ENCODE measurements at places on chromosomes 2 and 18.

- DNase-seq: no peak
Measured at GRCh38 chr2:157321466-157321865, 4.2 kb downstream of the ERMN start.

GRCh38 chr2:216315802-216316603, 56.3 kb downstream of the MARCHF4 start:
- DNase-seq: no peak

DNA sequence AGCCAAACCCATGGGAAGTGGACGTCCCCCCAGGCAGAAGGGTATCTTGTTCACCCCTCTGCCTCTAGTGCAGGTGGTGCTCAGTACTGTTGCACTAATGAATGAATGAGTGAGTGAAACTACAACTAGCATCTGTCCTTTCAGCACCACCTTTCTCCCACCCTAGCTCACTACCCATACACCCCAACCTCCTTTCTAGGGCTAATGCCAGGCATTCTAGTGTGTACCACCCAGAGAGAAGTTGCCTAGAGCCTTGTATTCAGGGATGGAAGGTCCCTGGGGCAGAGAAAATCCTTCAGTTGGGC, 22.5 kb downstream of the CCT7 start:
- no peak for DNase-seq

DNA sequence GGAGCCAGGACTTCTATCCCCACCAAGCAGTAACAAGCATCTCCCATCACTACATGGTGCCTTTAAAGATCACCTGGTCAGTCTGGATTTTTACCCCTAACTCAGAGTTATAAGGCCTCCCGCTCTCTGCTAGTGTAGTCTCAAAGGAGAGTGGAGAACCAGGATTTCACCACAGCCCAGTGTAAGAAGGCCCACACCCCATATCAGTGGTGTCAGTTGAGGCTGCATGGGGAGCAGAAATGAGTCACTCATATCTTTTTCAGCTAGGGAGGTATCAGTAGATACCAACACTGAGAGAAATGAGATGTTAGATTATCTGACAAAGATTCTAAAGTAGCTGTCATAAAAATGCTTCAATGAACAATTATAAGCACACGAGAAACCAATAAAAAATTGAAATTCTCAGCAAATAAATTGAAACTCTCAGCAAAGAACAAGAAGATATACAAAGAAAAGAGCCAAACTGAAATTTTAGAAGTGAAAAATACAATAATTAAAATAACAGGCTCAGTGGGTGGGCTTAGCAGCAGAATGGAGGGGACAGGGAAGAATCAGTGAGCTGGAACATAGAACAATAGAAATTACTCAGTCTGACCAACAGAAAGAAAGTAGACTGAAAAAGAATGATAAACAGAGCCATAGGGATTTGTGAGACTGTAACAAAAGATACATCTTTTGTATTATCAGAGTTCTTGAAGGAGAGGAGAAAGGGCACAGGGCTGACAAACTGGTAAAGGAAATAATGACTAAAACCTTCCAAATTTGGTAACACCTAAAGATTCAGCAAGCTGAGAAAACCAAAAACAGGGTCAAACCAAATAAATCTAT, 257.7 kb downstream of the ANAPC1 start:
- no peak for DNase-seq

DNA sequence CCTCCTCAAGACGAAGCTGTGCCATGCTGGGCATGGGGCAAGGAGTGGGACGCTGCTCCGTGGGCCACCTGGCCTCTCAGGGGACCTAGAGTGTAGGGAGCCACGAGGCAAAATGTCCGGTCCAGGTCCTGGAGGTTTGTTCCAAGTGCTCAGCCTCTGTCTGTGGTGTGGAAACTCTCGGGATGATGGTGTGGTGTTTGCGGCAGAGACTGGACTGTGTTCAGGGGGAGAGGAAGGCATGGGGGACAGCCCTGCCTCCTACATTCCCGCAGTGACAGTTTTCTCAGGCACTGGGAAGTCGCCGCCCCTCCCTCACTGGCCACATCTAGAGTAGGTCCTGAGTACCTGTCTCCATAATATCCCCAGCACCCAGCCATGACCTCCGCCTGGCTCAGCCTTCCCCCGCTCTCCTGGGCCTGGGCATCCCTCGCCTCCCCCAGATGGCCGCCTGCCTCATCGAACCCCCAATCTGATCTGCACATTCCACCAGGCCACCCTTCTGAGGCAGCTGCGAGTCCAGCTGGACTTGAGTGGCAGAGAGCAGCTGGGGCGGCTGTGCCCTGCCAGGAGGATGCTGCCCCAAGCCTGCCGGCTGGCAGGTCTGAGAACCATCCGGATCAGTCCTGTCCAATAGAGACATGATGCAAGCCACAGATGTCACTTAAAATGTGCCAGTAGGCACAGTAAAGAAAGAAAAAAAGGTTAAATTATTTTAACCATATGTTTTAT, 6.2 kb downstream of the KCNIP3 start:
- no peak for DNase-seq

DNA sequence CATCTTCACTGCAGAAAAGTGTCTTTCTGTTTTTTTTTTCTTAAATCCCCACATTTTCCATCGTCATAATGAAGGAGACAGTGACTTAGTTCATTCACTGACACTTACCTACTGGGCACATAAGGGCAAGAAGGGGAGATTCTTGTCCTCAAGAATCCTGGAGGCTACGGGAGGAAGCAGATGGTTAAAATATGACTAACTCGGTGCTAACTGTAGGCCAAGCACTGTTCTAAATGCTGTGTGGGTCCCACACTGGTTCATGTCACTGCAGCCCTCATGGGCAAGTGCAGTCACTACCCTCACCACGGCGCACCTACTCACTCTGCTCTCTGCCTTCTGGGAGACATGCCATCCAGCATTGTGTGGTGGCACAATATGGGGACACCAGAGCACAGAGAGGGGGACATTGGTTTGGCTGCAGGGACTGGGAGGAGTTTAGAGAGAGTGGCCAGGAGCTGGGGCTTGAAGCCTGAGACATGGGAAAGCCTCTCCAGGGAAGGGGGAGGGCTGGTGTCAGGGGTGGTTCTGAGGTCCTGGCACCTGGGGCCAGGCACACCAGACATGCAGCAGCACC, 305.2 kb downstream of the MYCN start:
- no peak for DNase-seq

- no peak for DNase-seq
Measured at GRCh38 chr18:54069729-54070128, 154.7 kb downstream of the MBD2 start.

- DNase-seq: no peak
Measured at GRCh38 chr2:101773137-101773536, 75.6 kb downstream of the MAP4K4 start.

GRCh38 chr18:79402977-79403722, 7.4 kb downstream of the NFATC1 start:
- no peak for DNase-seq

DNA sequence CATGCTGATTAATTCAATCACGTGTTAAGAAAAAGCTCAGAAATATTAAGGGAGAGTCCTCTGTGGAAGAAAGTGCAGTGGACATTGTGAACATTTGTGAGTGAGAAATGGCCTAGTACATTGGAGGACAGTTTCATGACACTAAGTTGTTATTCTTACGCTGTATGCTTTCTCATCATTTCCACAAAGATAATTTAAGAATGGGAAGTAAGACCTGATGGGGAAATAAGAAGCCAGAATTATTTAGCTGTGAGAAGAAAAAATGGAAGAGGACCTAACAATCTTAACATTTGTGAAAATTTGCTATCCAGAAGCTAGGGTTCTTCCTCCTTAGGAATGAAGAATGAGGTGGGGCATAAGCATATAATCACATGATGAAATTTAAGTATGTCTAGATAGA, 15.2 kb upstream of the RAPH1 start:
- DNase-seq: no peak

GRCh38 chr2:240460253-240460711, 24.8 kb downstream of the GPC1 start:
- DNase-seq: no peak

GRCh38 chr2:218710334-218710686, 325 bp upstream of the TTLL4 start:
- no peak for DNase-seq

DNA sequence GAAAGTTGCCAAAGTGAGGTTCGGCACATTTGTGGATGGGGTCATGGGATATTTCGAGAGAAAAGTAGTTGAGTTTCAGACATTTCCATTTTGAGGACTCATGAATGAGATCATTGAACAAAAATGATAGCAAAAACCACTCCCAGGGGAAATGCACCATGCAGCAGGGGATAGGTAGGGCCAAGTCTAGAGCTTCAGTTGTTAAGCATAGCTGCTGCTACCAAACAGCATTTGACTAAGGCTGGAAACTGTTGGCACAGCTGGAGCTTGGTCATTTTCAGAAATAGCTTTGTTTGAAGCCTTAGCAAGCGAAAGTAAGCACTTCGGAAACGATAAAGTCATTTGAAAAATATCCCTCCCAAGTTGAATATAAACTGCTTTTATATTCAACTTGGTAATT, 431.8 kb downstream of the SOCS6 start:
- no peak for DNase-seq

DNA sequence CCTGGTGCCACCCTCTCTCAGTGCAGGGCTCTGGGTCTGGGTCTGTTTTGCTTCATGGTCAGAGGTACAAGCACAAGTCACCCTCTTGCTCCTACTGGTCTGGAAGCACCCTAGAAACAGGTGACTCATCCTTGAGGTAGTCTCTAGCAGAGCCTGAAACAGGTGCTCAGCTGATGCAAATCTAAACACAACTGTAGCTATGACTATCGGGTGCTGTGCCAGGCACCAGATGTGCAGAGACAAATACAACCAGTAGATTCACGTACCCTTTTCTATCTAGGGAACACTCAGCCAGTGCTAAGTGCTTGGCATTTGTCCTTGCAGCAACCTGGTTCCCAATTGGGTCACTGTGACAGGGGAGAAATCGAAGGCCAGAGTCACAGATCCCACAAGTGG, 140.9 kb upstream of the MYCN start:
- DNase-seq: no peak

- no peak for DNase-seq
Measured at GRCh38 chr2:218129458-218130135, 3.8 kb downstream of the CXCR2 start.

DNA sequence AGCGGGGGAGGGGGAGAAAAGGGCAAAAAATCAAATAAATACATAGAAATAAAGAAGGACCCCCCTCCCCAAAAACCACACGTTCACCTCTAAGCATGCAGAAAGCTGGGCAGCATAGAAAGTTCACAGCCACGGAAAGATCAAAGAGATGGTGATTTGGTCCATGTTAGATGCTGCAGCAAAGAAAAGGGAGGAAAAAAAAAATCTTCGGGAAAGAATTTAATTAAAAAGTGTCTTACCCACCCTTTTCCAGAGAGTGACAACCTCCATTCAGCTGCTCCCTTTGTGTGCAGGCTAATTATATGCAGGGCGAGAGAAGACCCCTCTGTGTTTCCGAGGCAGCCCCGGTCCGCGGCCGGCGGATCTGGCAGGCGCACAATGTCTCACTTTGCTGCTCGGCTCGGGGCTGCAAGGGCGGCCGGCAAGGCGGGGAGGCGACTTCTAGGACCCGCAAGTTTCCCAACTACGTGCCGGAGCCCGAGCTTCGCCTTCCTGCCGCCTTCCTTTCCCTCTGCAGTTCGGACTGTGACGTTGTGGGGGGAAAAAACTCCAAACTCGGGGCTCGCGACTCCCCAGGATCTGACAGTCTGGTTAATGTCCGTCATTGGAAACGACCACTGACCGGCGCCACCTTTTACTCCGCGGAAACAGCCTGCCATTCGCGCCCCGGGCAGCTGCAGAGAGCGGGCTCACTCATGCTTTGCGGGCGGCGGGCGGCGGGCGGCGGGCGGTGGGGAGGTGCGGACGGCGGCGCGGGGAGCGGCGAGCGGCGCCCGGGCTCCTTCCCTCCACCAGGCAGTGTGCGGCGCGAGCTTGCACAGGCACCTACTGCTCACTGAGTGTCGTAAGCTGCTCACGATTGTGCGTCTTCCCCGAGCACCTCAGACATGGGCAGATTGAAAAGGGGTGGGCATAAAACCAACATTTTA, at the start of gene LRRTM1:
Gene LRRTM1, minus strand, starts transcription at position 844 of the 929 bp plus-strand sequence. CDS start 933 bp downstream, outside the sequence.
- no peak for DNase-seq

DNA sequence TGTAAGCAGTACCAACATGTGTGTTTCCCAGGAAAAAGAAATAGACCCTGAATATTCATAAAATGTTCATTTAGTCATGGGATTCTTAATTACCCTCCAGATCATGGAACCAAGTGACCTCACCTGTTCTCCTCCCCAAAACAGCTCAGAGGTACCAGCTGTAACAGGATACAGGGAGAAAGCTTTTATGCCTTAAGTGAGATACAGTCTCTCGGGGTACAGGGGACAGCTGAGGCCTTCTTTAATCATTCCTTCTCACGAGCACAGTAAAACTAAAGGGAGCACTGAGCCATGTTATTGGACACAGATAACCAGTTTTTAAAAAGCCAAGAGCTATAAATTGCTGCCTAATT, 16.6 kb downstream of the EPHA4 start:
- DNase-seq: no peak

GRCh38 chr2:179953359-179953758, 53.7 kb downstream of the CWC22 start:
- DNase-seq: no peak

DNA sequence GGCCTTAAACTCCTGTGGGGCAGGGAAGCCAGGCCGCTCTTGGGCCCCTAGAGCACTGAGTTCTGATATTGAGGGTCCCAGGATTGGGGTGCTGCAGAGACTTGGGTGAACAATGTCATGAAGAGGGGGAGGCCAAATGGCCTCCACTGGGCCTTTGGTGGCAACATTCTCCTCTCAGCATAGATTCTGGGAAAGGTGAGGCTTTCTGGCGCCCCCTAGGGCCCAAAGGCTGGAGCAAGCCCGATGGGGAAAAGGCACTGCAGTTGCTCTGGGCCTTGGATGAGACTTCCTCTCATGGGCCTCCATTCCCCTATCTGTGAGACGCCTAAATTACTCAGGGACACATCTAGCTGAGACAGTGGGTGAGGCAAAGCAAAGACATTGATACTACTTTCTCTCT, 84.8 kb downstream of the ACAA2 start:
- peak; percentile 21 for DNase-seq

DNA sequence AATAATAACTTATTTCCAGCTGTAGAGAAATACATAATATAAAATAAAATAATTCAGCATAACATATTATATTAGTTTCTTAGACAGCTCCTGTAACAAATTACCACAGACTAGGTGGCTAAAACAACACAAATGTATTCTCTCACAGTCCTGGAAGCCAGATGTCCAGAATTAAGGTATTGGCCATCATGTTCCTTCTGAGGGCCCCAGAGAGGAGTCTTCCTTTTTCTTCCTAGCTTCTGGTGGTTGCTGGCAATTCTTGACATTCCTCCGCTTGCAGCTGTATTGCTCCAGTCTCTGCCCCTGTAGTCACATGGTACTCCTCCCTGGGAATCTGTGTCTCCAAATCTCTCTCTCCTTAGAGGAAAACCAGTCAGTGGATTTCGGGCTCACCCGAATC, 146.8 kb downstream of the RBM43 start:
- DNase-seq: no peak

DNA sequence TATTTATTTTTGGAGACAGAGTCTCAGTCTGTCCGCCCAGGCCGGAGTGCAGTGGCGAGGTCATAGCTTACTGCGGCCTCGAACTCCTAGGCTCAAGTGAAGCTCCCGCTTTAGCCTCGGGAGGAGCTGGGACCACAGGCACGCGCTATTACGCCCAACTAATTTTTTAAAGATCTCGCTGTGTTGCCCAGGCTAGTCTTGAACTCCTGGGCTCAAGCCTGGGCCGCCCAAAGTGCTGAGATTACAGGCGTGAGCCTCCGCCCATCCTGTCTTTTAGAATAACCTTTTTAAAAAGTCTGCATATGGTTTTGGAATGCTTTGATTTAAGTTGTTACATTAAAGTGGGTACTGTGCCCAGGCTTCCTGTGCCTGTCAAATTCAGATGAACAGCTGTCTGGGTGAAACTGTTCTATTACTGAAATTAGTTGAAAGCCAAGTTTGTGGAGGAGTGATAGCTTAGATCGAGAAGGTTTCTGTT, 944 bp downstream of the RAB3GAP1 start:
- DNase-seq: no peak

GRCh38 chr2:13770279-13770678, 862.2 kb upstream of the LRATD1 start:
- DNase-seq: no peak
